Lung (tissue), 17 donors: ENCODE measurements at places on chromosomes 3 and 15.

DNA sequence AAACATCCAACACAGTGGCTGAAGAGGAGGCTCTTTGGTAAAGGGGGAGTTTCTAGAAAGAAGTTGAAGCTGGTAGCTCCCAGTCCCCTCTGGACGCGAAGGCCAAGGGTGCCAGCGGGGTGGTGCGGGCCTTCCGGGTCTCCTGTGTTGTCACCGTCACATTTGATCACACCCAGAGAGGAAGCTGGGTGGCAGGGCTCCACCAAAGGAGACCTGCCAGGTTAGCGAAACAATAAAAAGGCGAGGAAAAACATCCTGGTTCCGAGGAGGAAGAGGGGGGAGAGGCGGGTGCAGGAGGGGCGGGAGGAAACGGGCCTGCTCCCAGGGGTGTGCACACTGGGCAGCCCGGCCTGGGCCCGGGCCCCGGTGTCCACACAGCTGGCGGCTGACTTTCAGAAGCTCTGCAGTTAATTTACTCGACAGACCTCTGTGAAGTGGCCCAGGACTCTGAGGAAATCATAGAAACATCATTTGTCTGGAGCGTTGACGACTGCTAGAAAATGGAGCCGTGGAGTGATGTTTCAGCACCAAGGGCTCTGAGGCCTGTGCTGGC, 12.1 kb downstream of the HEG1 start:
- peaks cover 2% of the 10 kb centered on the region for H3K36me3 ChIP-seq
- peak overlapping the region; percentile 99 for H3K27ac ChIP-seq
- H3K27me3 ChIP-seq: no peaks in the 10 kb centered on the region
- DNase-seq: peak; percentile 45
- H3K4me3 ChIP-seq: no peak overlapping the region

DNA sequence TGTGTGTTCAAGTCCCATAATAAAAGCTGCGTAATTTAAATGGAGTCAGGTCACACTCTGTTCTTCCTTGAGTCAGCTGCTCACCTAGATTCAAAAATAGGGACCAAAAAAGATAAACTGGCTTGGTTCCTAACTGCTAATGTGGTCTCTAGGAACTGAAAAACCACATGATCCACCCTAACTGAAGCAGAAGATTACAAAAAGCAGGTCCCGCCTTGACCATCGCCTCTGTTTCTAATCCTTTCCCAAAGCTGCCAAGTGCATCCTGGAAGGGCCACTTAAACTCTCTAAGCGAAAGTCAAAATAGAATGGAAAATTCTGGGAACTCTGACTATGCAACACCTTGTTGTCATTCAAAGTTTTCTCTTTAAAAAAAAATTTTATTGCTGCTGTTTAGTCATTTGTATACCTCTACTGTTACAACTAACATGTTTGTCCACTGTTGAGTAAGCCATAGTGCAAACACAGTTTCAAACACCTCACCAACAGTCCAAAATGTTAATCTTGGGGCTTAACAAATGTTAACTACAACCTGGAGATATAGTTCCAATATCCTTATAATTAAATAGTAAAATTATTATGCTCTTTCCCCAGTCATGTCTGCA, 88.9 kb upstream of the THBS1 start:
- DNase-seq: no peak
- H3K27ac ChIP-seq: peak overlapping the region; percentile 77
- peaks cover 19% of the 10 kb centered on the region for H3K4me1 ChIP-seq
- no peaks in the 10 kb centered on the region for H3K36me3 ChIP-seq
- H3K27me3 ChIP-seq: no peaks in the 10 kb centered on the region
- H3K4me3 ChIP-seq: no peak overlapping the region

DNA sequence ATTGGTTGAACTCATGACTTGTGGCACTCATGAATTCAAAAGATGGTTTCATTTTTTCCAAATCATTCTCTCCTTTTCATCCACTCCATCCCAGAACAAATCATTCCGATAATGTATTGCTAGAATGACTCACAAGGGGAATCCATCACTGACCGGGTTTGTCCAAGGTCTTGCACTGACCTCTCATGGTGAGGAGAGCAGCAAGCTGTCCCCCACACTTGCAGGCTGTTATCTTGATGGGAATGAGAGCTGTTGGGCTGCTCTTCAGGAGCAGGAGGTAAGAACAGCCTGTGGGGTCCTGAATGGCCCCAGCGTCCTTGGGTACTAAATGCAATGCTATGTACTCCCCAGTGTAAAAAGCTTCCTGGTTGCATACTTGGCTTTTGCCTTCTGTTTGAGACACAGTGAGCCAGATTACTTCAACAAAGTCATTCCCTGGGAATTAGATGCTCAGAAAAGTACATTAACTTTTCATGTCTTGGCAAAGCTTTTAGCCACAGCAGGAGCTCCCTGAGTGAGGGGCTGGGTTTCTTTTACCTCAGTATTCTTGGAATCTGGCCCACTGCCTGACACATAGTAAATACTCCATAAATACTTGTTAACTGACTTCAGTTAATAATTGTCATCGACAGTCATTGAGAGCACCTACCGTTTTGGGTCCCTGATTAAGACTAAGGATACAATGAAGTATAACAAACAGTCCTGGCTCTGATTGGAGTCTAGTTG, 24.1 kb downstream of the CCNL1 start:
- no peaks in the 10 kb centered on the region for H3K36me3 ChIP-seq
- peaks cover 8% of the 10 kb centered on the region for H3K4me1 ChIP-seq
- peak; percentile 68 for DNase-seq
- H3K27ac ChIP-seq: peak overlapping the region; percentile 34

- no peak overlapping the region for H3K4me3 ChIP-seq
- no peaks in the 10 kb centered on the region for H3K36me3 ChIP-seq
- DNase-seq: no peak
- H3K4me1 ChIP-seq: no peaks in the 10 kb centered on the region
- H3K27me3 ChIP-seq: no peaks in the 10 kb centered on the region
Observed at GRCh38 chr15:38611228-38611627, 46.6 kb upstream of the RASGRP1 start.
